ENCODE measurements at places on chromosomes 12 and 14. TPM values are rescaled to one million over a fixed set of nuclear protein-coding genes. Genes with fewer than 3 reads are reported as not detected.

GRCh38 chr14:77574446-77575115 is 41.9 kb downstream of the SPTLC2 start:
- DNase-seq, result peak; percentile 39

DNA sequence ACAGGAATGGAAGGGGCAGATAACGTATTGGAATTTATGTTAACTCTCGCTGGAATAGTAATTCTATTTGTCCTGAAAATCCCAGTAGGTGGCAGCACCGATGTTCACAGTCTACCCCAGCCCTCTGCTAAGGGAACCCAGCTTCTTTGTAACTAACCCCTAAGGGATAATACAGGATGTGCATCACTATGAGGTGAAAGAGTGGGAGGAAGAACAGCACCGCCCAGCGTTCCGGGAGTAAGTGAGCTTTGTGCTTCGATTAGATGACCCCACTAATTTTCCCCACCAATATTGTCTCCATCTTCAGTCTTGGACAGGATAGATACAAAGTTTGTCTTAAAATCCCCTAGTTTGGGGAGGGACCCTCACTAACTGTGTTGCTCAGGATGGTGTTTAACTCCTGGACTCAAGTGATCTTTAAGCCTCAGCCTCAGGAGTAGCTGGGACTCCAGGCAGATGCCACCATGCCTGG is 2.7 kb downstream of the SLC2A3 start:
- DNase-seq, result peak; percentile 94

DNA sequence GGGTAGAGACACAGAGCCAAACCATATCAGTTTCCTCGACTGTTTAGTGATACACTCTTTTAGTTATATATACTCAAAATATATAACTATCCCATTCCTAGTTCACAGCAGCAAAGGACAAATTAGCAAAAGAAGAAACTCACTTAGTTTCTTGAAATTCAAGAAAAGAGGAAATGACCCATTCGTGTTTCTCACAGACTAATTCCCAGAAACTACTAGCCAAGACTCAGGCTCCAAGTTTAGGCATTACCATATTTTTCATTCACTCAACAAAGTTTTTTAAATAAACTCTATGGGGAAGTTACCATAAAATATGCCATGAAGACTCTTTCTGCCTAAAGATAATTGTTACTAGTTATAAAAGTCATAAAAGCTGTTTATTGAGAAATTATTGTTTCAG is 152.3 kb upstream of the DAAM1 start:
- DNase-seq, result no peak

DNA sequence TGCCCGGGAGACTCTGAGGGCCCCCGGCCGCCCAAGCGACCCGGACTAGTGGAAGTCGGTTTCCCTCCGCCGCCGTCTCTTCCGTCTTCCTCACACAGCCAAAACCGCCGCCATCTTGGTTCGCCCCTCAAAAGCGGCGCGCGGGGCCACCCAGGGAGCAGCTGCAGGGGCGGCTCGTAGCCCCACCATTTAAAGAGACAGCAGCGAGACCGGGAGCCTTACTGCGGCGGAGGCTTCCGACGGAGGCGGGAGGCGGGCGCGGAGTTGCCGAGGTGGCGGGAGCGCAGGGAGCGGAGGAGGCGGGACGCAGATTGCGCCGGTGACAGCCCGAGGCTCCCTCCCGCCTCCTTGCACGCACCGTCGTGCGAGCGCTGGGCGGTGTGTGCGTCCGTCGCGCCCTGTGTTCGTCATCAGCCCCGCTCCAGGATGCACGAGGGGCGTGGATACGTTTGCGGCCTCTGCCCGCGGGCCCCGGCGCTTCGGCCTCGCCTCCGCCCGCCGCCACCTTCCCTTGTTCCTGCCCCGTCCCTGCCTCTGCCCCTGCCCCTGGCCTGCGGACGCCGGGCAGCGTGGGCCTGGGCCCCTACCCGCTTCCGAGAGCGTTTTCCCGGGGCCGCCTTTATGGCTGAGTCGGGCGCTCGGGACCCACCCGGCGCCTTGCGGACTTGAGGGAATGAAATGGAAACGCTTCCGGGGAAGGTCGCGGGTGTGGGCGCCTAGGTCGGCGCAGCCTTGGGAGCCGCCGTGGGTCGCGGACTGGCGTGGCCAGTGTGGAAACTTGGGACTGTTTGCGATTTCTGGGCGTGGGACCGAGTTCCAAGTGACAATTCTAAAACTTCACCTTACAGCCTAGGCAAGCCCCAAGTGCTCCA is at the start of gene PPP4R3A:
PPP4R3A (minus strand) TSS at position 140 of the 872 bp plus-strand sequence. CDS start 663 bp downstream, outside the sequence.
- DNase-seq, result peak; percentile 96

TMEM229B gene
- total RNA-seq, result 0.06 TPM

GPN3 gene
- total RNA-seq, result 27.4 TPM

CD4 gene
- total RNA-seq, result 0.92 TPM

CMTM5 gene
- total RNA-seq, result not detected

KRT86 gene
- total RNA-seq, result 0.06 TPM

MIPOL1 gene
- total RNA-seq, result 12.4 TPM

DNA sequence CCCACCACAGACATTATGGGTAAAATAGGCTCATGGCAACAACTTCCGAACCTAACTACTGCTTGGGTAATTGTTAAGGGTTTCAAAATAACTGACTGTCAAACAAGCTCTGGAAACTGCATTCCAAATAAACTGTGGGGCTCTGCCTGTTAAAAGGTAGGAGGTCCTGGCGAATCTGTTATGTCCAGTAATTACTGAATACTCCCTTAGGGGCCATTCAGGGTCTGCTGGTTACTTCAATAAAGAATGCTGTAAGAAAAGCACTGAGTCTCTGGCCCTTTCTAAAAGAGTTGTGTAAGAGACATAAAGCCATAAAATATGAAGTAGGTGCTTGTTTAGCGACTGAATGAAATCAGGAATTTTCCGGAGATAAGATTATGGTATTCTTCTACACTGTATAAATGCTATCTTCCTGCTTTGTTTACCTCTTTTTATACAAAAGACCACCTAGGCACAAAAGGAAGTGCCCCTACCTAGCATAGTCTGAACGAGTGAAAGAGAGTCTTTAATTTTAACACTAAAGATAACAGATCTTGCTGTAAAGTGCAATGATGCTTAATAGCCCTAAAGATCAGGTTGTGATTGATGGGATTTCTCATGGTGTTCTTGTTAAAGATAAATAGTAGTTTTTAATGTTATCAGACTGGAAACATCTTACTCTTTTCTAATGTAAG is 127.8 kb downstream of the FBXL14 start:
- no peak for DNase-seq

DNA sequence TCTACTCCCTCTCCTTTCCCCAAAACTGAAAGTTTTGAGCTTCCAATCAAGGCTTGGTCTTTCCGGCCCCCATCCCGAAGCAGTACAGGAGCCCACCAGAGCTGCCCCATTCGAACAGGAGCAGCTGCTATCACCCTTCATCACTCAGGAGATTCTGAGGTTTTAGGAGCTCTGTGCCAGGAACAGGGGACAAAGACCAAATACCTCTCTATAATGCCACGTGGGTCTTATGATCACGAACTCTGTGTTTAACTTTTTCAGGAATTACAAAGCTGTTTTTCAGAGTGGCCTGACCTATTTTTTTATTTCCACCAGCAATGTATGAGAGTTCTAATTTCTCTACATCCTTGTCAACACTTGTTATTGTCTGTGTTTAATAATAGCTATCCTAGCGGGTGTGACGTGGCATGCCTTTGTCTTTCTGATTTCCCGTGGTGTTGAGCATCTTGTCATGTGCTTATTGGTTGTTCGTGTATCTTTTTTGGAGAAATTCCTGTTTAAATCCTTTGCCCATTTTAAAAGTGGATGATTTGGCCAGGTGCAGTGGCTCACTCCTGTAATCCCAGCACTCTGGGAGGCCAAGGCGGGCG is 21.7 kb downstream of the COA8 start:
- no peak for DNase-seq

IKZF4 gene
- 2.2 TPM for total RNA-seq

GPRC5A gene
- 1.7 TPM for total RNA-seq

DNA sequence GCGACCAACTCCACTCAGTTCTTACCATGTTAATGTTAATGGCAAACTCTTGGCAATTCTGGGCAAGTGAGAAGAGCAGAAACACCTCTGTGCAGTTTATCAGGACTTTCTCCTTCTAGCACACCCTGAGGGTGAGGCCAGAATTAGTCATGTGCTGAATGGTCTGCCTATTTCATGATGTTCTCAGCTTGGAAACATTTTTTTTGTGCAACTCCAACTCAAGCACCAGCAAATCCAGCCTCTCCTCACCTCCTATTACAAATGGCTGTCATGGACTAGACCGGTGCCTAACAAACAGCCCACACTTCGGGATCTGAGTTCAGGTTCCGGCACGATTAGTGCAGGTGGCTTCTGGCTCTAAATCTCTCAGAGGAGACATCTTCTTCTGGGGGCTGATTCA is 246.0 kb downstream of the ZFP36L1 start:
- DNase-seq, result peak; percentile 84

COX8C gene
- total RNA-seq, result not detected

LRTM2 gene
- not detected for total RNA-seq

BCL2L14 gene
- total RNA-seq, result not detected

DNA sequence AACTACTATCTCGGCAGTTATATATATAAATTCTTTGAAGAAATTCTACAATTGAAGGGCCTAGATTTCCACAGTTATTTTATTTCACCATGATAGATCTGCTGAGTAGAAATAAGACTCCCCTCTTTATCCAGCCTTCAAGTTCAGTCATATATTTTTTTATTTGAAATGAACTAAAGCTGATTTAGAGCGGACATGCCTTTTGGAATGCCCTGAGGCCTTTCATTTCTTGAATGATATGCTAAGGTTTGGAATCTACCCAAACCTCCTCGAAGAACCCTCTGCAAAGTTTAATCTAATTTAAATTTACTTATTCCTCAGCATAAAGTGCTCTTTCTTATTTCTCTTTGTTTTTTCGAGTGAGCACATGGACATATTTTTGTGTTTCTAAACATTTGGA is 15.1 kb downstream of the SIX1 start:
- no peak for DNase-seq

DNA sequence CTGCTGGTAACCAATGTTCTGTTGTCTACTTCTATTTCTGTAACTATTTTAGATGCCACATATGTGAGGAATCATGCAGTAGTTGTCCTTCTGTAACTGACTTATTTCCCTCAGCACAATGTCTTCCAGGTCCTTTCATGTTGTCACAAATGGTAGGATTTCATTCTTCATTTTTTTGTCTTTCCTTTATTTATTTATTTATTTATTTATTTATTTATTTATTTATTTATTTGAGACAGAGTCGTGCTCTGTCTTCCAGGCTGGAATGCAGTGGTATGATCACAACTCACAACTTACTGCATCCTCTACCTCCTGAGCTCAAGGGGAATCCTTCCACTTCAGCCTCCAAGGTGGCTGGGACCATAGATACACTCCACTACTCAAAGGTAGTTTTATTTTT is 288.2 kb downstream of the PPFIA2 start:
- DNase-seq, result no peak

GRCh38 chr14:93941293-93941910 is 14.3 kb downstream of the FAM181A start:
- peak; percentile 89 for DNase-seq

DNA sequence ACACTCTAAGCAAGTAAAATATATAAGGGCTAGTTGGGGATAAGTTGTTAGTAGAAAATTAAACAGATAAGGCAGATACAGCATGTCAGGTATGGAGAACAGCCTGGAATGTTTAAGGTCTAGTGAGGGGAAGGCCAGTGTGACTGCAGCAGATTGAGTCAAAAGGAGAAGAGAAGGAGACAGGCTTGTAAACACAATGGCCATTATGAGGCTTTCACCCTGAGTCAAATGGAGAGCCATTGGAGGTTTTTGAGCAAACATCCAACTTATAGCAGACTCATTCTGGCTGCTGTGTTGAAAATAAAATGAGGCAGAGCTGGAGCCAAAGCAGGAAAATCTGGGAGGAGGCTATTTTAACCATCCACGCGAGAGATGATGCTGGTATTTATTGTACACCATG is 142.0 kb downstream of the DUSP6 start:
- DNase-seq, result no peak

- DNase-seq, result no peak
Measured at GRCh38 chr14:31945701-31946100, 131.4 kb upstream of the ARHGAP5 start.

- peak; percentile 97 for DNase-seq
Measured at GRCh38 chr12:28583701-28584261, 393.5 kb downstream of the CCDC91 start.

DNA sequence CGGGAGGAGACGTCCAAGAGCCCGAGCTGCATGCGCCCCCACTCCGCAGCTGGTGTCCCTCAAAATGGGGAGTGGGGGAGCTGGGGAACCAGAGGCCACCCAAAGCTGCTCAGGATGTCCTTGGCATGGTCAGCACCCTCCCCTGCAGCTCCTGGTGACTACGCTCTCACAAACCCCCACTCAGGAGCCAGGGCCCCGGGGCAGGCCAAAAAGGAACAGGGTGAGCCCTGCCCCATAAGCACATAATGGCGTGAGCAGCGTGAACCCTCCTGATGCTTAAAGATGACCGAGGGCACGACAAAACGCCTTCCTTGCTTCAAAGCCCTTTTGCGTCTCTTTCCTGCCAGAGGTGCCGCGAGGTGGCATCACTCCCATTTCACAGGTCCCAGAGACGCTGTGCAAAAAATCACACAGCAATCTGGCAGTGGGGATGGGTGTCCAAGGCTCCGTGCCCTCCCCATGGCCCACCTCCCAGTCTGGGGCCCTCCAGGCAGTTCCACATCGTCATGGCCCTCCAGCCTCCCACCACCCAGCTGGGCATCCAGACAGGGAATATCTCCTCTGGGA is 13.5 kb downstream of the NCOR2 start:
- DNase-seq, result no peak

GRCh38 chr12:52255926-52256583 is 18.4 kb upstream of the KRT86 start:
- no peak for DNase-seq

- DNase-seq, result peak; percentile 66
Measured at GRCh38 chr12:45244561-45245343, 28.9 kb downstream of the ANO6 start.

- DNase-seq, result no peak
Measured at GRCh38 chr14:77843651-77844050, 43.7 kb downstream of the ADCK1 start.

GRCh38 chr12:132285991-132286681 is 43.3 kb downstream of the GALNT9 start:
- DNase-seq, result peak; percentile 7

- no peak for DNase-seq
Measured at GRCh38 chr12:84785281-84785680, 127.3 kb downstream of the SLC6A15 start.

DNA sequence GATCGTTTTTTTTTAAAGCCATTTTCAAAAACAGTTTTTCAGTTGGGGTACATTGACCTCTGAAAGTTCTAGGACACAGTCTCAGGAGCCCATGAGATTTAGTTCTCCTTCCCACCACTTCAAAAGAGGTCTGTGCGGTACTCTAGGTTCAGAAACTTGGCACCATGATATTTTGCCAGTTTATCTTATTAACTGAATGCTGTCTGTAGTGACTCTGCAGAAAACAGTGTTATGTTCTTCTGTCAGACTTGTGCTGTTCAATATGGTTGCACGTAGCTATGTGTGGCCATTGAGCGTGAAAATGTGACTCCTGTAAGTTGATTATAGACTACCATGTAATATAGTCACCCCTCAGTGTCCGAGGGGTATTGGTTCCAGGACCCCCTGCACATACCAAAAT is 35.9 kb downstream of the CRADD start:
- no peak for DNase-seq

SERPINA3 gene
- 1.2 TPM for total RNA-seq

- DNase-seq, result no peak
Measured at GRCh38 chr14:53328841-53329240, 175.7 kb upstream of the DDHD1 start.

All from LHCN-M2 (cell line).